Renal cortex interstitium (tissue), 15 donors: ENCODE measurements at places on chromosomes 12 and 14. TPM values are rescaled to one million over a fixed set of nuclear protein-coding genes. Genes with fewer than 3 reads are reported as not detected.
A peak's percentile ranks its signal among the peaks of the same experiment; 100 is the strongest.

DNA sequence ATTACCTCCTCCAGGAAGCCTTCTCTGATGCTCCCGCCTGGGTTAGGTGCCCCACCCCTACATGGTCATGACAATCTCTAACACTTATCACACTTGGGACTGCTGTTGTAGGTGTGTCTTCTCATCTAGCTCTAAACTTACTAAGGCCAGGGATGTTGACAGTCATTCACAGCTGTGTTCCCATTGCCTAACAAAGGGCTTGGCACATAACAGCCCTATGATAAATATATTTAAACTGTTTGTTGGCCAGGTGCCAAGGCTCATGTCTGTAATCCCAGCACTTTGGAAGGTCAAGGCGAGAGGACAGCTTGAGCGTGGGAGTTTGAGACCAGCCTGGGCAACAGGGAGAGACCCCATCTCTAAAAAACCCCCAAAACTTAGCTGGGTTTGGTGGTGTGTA is 98.8 kb upstream of the RGS6 start:
- DNase-seq: no peak

GRCh38 chr14:22536853-22537338 is 52.1 kb downstream of the DAD1 start:
- no peak for DNase-seq

GRCh38 chr14:84579292-84579691 is 950.7 kb upstream of the FLRT2 start:
- DNase-seq: no peak

DNA sequence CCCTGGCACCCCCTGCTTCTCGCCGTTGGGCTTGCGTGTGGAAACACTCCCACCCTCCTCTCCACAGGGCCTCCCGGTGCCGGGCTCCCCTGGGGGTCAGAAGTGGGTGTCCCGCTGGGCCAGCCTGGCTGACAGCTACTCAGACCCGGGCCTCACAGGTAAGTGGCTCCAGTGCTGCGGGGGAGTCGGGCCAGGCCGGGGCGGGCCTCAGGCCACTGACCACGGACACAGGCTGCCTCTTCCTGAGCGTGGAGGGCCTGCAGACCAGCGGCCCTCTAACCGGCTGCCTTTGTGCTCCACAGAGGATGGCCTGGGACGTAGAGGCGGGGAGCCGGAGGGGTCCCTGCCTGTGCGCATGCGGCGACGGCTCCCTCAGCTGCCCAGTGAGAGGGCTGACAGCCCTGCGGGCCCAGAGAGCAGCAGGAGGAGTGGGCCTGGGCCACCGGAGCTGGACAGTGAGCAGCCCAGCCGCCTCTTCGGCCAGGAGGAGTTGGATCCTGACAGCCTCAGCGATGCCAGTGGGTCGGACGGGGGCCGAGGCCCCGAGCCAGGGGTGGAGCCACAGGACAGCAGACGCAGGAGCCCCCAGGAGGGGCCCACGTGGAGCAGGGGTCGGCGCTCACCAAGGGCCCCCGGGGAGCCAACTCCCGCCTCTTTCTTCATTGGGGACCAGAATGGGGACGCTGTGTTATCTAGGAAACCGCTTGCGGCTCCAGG is 21.1 kb downstream of the CEP170B start:
- DNase-seq: no peak

GRCh38 chr14:103932791-103933490 is 4.7 kb downstream of the TDRD9 start:
- no peak for DNase-seq

- no peak for DNase-seq
Observed at GRCh38 chr14:63296060-63296563, 22.6 kb downstream of the GPHB5 start.

- DNase-seq: no peak
Observed at GRCh38 chr14:73888971-73889370, 2.3 kb downstream of the ZNF410 start.

DNA sequence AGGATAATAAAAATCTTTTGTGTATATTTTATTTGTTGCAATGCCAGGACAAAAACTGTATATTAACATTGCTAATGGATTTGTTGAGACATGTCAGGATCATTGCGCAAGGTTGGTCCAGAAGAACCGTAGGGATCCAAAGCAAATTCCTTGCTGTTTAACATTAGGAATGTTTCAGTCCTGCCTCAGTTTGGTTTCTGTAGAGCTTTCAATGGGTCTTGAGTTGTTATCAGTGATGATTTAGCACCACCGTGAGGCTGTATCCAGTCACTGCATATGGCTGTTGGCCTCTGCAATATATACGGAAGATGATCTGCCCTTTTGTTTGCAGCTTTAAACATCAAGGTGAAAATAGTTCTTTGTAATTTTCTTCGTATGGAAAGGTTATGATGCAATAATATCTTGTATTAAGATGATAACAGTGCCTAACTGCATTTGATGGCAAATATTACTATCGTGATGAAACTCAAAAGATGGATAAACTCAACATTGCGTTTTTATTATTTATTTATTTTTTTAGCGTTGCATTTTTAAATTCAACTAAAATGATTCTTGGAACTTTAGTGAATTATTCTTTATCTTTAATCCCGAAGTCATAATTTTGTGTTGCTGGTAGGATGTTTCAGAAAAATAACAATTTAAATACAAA is 231.2 kb downstream of the AKAP6 start:
- DNase-seq: peak; percentile 47

GRCh38 chr12:122024132-122024785 is 2.6 kb downstream of the BCL7A start:
- DNase-seq: no peak

GRCh38 chr12:98422359-98422758 is 93.0 kb upstream of the TMPO start:
- no peak for DNase-seq

DNA sequence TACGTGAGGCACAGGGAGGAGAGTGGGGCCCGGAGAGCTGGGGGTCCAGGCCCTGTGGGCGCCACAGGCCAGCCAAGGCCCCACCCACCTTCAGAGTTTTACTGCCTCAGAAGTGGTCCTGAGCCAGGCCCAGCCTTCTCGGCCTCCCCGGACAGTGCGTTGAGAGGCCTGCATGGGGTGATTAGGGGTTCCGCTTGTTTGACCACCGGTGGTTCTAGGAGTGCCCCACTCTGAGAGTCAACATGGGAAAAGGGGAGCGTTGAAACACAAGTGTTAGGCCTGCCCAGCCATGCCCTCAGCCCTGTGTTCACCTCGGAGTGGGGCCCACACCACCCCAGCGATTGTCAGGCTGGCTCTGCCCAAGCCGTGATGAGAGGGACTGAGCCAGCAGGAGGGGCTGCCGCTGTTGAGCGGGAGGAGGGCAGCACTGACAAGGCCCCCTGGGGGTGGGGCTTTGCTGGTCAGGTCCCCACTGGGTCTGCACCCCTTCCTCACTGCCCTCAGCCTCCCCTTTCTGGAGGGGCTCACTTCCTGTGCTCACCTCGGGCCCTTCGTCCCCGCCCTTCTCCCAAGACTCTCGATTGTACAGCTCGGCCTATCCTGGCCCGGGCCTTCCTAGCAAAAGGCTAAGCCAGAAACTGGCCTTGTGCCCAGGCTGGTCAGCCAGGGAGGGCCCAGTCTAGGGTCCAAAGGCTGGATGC is 4.8 kb downstream of the CKB start:
- no peak for DNase-seq

Gene FITM1
- polyA plus RNA-seq: 1.6 TPM

Gene IL31
- 0.33 TPM for polyA plus RNA-seq

GRCh38 chr14:33504246-33505099 is 446.4 kb downstream of the EGLN3 start:
- no peak for DNase-seq

DNA sequence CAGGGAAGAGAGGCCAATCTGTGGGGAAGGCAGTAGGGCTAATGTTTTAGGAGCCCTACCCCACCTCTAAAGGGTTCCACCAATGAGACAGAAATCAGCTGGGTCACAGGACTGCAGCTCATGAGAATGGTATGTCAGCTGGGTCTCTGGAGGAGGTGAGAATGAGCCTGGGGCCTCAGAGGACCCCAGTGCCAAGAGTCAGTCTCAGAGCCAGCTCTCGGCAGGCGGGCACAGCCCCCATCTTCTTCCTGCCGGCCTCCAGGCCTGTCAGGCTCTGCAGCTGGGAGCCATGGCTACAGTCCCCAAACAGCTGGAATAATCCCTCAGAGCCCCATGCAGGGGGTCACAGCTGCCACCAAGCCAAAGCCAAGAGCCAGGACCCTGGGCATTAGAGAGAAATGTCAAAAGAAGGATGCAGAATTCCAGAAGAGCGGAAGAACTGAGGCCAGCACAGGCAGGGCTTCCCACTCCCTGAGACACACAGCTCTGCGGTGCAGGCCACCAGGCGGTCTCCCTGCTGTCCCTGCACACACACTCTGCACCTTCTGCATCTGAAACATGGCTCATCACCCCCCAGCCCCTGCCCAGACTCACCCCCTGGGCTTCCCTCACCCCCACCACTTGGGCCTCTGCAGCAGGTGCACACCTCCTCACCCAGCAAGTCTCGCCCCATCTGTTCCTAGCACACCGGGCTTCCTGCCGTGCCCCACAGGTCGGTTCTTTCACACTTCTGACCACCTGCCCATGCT is 26.0 kb downstream of the ITPK1 start:
- no peak for DNase-seq

Gene LRRC10
- not detected for polyA plus RNA-seq

- DNase-seq: no peak
Observed at GRCh38 chr14:36208690-36209278, 32.3 kb upstream of the PTCSC3 start.

DNA sequence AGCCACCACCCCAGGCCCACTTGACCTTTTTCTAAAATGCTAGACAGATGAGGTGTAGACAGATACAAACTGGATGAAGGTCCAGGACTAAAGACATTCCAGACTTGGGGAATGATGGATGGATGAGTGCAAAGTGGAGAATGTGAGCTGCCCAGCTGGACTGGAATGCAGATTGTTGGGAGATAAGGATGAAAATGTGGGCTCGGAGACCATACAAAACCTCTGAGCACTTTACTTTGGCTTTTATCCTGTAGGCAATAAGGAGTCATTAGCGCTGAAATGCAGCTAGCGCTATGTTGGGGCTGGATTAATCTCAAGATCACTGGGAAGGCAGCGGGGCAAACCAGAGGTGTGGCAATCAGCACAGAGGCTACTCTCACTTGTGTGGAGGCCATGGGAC is 64.7 kb upstream of the GNPNAT1 start:
- no peak for DNase-seq

- no peak for DNase-seq
Observed at GRCh38 chr12:28265435-28266042, 75.3 kb downstream of the CCDC91 start.

DNA sequence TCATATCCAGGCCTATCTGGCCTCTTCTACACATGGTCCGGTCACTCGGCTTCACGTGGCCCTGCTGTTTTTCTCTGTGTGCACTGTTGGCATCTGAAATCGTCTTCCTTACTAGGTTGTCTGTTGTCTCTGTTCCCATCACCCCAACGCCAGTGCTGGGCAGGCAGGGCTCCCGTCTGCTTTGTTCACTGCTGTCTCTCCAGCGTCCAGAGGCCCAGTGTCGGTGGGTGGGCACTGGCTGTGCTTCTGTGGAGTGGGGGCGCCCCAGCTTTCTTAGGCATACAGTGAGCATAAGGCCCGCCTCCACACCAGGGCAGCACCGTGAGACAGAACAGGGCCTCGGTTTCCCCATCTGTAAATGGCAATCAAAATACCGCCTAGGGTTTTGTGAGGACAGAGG is 153.1 kb downstream of the BCL11B start:
- no peak for DNase-seq

DNA sequence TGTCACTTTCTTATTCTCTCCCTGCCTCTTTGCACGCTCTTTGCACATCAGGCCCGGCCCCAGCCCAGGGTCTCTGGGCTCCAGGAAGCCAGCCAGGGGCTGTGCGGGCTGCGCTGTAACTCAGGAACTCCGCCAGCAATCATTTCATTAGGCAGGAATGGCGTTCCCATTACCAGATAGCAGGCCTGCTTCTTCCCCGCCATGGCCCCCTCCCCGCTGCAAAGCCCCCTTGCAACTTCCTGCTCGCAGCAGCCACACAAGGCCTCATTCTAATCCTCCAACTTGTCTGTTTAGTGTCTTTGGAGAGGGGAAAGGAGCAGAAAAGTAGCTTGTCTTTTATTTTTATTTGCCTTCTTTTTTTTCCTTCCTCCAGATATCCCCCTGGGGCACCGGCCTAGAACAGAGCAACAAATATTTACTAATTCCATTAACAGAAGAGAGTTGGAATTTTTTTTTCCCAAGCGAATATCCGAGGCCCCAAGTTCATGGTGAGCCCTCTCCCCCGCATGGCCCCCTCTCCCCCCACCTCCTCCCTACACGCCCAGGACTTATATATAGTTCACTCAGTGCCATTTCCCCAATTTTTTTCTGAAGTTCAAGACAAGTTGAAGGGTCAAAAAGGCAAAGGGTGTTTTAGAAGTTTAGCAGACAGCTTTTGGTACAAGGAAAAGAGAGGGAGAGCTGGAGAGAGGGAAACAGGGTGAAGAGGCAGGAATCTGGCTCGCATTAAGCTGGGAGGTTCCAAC is 329.4 kb upstream of the TBX3 start:
- peak; percentile 69 for DNase-seq

DNA sequence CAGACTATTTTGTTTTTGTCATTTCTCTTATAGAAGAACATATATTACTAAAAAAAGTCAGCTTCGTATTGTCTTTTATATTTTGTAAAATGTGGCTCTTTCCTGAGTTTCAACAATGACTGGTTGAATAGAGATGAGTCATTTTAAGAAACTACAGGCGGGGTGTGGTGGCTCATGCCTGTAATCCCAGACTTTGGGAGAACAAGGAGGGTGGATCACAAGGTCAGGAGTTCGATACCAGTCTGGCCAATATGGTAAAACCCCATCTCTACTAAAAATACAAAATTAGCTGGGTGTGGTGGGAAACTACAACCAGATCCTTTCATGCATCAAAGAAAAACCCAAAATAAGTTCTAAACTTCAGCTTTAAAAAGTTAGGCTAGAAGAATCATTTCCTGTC is 28.8 kb downstream of the HECTD4 start:
- DNase-seq: no peak

DNA sequence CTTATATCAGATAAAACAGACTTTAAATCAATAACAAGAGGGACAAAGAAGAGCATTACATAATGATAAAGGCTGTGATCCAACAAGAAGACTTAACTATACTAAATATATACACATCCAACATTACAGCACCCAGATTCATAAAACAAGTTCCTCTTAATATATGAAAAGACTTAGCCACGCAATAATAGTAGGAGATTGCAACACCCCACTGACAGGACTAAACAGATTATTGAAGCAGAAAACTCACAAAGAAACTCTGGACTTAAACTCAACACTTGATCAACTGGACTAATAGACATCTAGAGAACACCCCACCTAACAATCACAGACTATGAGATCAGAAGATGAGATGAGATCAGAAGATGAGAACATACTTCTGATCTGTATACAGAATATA is 5.7 kb upstream of the CLEC14A start:
- DNase-seq: no peak

Gene DBX2
- polyA plus RNA-seq: 0.11 TPM
